ENCODE measurements at places on chromosomes 3 and 15.
A peak's percentile ranks its signal among the peaks of the same experiment; 100 is the strongest.

DNA sequence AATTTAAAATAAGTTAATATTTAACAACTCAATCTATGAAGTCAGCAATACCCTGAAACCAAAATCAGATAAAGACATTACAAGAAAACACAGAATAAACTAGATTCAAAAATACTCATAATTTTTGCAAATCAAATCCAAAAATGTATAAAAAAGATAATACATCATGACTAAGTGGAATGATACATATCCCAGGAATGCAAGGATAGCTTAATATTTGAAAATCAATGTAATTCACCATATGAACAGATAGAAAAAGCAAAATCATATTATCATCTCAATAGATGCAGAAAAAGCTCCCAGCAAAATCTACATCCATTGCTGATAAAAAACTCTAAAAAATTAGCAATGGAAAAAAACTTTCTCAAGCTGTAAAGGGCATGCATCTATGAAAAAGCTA lies 70.5 kb downstream of the SETMAR start:
- no peak for DNase-seq

GRCh38 chr3:73538486-73538885 lies 86.3 kb downstream of the PDZRN3 start:
- DNase-seq: no peak

- DNase-seq: no peak
Measured at GRCh38 chr15:90318591-90318990, 33.5 kb upstream of the ZNF774 start.

DNA sequence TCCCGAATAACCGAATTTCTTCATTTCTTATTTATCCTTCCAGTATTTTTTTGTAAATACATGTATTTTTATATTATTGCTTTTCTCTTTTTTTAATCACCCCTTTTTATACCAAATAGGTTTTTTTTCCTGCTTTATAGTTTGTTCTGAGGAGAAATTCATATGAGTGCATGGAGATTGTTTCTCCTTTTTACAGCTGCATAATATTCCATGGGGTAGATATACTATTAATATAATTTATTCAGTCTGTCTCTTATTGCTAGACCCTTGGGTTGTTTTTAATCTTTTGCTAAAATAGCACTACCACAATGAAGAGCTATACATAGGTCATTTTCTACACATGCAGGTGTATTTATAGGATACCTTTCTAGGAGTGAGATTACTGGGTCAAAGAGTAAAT lies 3.5 kb upstream of the TMEM87A start:
- DNase-seq: no peak

DNA sequence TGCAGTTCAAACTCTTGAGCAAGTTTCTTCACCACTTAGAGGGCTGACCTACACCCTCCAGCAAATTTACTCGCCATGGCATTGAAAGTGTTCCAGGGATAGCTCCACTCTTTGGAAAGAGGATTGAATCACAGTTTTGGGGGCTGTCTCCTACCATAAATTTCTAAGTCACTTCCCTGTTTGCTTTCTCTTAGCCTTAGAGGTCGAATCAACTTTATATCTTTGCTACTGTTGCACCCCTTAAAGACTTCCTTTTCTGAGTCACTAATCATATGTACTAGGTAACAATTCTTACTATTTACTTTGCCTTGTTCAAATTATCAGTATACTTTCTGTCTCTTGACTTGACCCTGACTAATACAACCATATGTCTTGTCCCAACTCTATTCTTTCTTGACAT lies 1151.8 kb upstream of the ALCAM start:
- no peak for DNase-seq

DNA sequence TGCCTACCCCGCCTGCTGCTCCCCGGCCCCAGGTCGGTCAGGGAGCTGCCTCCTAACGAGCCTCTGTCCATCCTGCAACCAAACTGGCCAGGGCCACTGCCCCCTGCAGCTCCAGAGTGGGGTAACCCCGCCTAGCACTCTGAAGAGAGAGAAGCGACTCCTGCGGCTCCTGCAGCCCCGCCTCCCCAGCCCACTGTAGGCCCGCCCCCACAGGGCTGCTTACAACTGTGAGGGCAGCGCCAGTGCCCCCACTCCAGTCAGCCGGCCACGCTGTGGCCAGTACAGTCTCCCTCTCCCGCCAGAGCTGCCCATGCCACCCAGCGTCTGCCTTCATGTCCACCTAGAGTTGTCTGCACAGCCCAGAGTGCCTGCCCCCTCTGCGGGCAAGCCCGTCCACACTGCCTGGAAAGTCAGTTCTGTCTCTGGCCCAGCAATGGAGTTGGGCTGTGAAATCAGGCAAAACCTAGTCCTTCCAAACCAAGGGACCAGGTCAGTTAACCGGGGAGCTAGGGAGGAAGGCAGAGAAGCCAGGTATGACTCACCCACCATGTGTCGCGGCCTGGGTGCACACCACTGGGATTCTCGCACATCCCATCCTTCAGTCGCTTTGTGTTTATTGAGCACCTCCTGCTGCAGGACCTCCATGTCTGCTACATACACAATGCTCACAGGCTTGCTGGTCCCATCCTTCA lies 2.4 kb downstream of the UCN2 start:
- DNase-seq: peak; percentile 67

- peak; percentile 80 for DNase-seq
Measured at GRCh38 chr15:82849556-82850512, 40.4 kb downstream of the WHAMM start.

- DNase-seq: peak; percentile 21
Measured at GRCh38 chr15:50458348-50459112, 34.3 kb downstream of the USP8 start.

- DNase-seq: peak; percentile 28
Measured at GRCh38 chr3:126528800-126529541, 5.0 kb downstream of the CHST13 start.

- peak; percentile 11 for DNase-seq
Measured at GRCh38 chr3:170585937-170586310, at the start of gene SLC7A14. SLC7A14 (minus strand) TSS chr3:170586075; CDS start chr3:170526936, 59,139 bp downstream.

- peak; percentile 98 for DNase-seq
Measured at GRCh38 chr3:52197842-52198625, at the start of gene ALAS1. ALAS1 (plus strand) TSS chr3:52198160; CDS start chr3:52199242, 1,082 bp downstream.

DNA sequence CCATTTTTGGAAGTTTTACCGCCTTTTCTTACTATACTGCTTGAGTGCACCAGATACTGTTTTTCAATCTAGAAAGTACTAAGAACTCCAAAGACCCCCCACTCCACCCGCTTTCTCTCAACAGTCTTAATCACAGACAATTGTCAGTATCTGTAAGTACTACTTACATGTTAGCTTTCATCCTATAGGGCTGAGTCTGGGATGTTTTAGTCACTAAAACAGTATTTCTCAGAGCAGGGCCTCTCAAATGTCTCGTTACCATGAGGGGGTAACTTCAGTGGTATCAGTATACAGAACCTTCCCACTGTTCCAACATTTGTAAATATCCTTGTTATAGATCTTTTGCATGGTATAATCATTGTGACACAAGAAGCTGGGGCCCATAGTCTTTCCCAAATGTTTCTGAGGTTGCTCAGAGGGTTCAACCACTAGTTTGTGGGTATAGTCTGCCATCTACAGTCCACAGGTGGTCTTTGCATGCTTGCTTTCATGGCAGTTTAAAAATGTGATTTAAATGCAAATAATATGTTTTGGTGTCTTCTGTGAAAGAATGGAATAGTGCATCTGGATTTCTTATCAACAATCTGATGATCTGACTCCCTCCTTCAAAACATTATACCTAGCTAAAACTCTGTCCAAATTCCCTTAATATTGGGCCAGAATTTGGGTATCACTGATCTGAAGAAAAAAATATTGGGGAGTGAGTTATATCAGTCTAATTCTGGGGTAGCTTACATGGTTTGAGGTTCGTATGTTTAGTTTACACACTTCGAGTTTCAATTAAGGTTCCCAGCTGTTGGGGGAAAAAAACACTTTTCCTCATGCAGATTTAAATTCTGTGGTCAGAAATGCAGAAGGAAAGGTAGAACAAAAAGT lies 18.0 kb upstream of the DNAJC13 start:
- DNase-seq: peak; percentile 80

- DNase-seq: no peak
Measured at GRCh38 chr3:81579744-81580143, 181.7 kb downstream of the GBE1 start.

DNA sequence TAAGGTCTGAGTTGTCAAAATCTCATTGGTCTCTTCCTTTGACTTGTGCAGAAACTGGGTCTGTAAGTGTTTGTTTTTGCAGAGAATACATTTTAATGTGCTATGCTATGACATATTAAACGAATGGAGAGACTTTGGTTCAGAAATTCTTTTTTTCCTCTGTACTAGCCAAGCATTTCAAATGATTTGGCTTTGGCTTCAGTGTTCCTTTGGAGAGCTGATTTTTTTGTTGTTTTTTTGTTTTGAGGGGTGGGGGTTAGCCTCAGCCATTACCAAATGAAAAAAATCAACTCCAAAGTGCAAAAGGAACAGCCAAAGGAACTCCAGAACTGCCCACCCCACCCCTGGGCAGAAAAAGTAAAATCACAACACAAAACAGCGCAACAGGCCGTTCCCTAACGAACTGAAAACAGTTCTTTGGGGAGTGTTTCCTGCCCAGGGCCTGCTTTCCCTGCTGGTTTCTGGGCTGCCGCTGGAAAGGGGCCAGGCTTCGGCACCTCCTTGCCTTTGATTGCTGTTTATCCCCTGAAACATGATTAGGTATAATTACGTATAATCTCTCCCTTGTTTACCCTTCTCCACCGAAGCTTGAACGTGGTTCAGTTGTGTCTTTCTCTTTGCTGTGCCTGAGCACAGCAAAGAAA lies 57.6 kb upstream of the NEO1 start:
- DNase-seq: no peak

- no peak for DNase-seq
Measured at GRCh38 chr15:51496246-51496645, 126.3 kb downstream of the DMXL2 start.

- peak; percentile 70 for DNase-seq
Measured at GRCh38 chr15:92869263-92869940, 30.7 kb upstream of the CHD2 start.

- no peak for DNase-seq
Measured at GRCh38 chr3:88282528-88283241, 132.9 kb downstream of the C3orf38 start.

- DNase-seq: no peak
Measured at GRCh38 chr3:86743233-86743632, 247.7 kb downstream of the VGLL3 start.

DNA sequence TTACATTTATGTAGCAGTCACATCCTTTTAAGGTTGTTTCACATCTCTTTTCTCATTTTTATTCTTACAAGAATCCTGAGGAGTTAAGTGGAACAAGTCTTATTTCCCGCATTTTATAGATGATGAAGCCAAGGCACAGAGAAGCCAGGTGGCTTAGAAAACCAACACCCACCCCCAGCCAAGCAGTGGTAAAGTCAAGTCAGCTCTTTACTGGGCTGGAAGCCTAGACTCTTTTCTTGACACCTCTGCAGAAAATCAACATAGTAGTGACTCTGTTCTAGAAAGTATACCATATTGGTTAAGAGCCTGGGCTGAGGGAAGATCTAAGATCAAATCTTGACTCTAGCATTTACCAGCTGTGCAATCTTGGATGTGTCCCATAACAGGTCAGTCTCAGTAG lies 195.7 kb downstream of the KCNAB1 start:
- no peak for DNase-seq

DNA sequence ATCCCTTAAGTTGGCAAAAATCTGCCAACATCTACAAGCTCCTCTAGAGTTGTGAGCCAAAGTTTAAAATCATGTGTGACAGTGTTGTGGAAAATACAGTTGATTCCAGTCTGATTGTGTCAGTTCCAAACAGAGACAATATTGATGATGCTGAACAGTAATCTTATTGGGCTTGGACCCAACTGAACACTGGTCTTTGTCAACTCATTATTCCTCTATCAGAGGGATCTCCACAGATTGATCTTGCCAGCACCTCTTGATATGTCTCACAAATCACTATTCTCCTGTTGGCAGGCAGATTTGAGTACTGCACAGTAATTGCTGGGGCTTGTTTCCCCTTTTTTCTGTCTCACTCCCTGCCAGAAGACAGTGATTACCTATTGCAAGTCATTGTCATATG lies 326.6 kb upstream of the DPH6 start:
- no peak for DNase-seq

DNA sequence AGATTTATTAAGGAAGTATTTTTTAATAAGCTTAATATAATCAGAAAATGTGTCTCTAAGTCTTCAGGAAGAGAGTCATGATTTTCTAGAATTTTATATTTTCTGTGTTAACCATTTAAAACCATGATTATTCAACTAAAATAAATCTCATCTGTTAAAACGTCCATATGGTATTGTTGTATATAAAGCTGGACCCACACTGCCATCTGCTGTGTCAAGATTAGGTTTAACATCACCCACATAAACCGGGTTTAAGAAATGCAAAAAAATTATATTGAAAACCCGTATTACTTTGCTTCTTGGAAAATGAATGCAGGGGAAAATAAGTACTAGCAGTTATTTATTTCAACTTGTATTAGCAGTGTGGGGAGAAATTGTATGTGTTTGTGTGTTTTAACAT lies 9.5 kb upstream of the CCDC66 start:
- DNase-seq: no peak

GRCh38 chr15:41957021-41957897 lies 15.1 kb downstream of the EHD4 start:
- DNase-seq: no peak

DNA sequence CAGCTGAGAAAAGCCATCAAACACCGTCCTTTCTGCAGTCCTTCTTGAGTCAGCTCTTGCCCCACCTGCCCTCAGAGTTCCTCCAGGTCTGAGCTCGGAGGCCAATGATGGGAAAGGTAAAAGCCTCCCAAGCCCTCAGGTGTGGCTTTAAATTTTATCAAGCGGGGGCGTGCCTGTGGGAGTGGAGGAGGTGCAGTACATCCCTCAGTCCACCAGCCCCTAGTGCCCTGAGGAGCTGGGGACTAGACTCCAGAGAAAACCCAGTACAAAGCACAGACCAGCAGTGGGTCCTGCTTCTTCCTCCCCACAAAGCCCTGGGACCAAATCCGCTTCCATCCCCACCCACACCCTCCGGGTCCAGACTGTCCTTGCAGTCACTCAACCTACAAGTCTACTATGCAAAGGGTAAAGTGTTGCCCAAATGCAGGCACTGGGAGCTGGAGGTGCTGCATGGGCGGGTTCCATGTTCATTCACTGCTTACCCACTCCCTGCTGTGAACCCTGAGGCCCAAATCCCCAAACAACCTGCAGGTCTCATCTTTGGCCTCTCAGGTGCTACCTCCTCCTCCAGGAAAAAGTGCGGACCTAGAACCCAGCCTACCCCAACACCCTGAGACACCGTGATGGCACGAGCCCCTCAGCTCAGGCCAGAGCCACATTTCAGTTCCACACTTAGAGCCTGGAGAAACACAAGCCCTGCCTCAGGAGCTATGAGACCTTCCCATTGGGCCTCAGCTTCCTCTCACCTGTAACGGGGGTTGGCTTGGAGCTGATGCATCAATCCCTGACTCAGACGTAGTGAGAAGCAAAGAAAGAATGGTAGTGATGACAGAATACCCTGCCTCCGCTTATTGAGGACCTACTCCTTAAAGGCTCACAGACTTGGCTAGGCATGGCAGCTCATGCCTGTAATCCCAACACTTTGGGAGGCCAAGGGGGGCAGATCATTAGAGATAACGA lies 2.4 kb downstream of the PFKFB4 start:
- DNase-seq: no peak

GRCh38 chr3:81197386-81197785 lies 564.1 kb downstream of the GBE1 start:
- DNase-seq: no peak

- no peak for DNase-seq
Measured at GRCh38 chr3:13292375-13292774, 127.7 kb downstream of the NUP210 start.

GRCh38 chr3:38662544-38662943 lies 13.1 kb upstream of the SCN5A start:
- no peak for DNase-seq

All from AG08395 (cell line).